Stimulated activated CD4-positive, alpha-beta T cell treated with anti-CD3 and anti-CD28 coated beads, Interleukin-1b, Interleukin-23, amount 100 ng/mL, for 1 hour (primary cell): ENCODE measurements at places on chromosomes 6 and 20.

- DNase-seq, result no peak
Measured at GRCh38 chr6:138328210-138328609, 49.5 kb upstream of the SMIM28 start.

DNA sequence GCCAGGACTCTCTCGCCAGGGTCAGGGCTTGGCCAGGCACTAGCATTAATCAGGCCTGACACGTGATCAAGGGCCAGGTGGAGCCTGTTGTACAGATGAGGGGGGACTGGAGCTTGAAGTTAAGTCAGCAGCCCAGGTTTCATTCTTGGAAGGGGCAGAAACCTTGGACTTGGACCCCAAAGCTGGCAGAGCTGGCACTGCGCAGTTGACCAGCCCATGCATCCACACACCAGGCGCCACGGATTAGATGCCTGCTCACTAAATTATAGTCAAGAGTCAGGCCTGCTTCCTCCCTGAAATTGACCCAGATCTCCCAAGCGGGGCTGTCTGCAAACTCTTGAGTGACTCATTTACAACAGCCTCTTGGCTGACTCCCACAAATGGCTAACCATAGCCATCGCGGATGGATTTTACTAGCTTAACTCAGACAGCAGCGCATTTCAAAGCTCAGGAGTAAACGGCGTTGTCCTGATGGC, 4.1 kb upstream of the TAF4 start:
- DNase-seq, result no peak

GRCh38 chr20:17482536-17482935, 48.6 kb downstream of the BFSP1 start:
- no peak for DNase-seq

- DNase-seq, result no peak
Measured at GRCh38 chr20:25269057-25269832, 21.4 kb downstream of the PYGB start.

DNA sequence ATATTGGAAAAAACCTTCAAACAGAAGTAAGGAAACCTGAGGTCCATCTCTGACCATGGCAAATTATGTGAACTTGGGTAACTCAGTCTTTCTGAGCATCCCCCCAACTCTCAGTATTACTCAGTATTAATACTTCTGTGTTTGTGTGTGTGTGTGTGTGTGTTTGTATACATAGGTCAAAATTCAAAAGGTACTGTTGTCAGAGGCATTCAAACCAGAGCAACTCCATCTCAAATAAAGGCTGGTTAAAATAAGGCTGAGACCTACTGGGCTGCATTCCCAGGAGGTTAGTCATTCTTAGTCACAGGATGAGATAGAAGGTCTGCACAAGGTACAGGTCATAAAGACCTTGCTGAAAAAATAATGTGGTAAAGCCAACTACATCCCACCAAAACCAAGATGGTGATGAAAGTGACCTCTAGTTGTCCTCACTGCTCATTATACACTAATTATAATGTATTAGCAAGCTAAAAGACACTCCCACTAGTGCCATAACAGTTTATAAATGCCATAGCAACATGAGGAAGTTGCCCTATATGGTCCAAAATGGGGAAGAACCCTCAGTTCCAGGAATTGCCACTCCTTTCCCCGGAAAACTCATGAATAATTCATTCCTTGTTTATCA, 33.3 kb upstream of the SLC22A16 start:
- no peak for DNase-seq

DNA sequence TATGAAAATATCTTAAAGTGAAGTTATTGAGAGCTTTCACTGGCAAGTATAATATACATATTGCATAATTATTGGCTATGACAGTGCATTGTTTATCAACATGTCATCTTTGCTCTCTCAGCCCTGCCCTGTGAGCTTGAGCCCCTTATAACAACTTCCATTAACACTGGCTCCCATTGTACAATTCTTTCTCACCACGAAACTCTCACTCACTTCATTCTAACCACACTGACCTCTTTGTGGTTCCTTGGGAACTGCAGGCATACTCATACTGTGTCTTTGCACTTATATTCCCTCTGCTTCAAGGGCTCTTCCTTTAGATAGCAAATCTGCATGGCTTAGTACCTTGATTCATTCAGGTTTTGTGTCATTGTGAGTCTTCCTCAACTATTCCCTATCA, 411.8 kb downstream of the CDKAL1 start:
- no peak for DNase-seq

DNA sequence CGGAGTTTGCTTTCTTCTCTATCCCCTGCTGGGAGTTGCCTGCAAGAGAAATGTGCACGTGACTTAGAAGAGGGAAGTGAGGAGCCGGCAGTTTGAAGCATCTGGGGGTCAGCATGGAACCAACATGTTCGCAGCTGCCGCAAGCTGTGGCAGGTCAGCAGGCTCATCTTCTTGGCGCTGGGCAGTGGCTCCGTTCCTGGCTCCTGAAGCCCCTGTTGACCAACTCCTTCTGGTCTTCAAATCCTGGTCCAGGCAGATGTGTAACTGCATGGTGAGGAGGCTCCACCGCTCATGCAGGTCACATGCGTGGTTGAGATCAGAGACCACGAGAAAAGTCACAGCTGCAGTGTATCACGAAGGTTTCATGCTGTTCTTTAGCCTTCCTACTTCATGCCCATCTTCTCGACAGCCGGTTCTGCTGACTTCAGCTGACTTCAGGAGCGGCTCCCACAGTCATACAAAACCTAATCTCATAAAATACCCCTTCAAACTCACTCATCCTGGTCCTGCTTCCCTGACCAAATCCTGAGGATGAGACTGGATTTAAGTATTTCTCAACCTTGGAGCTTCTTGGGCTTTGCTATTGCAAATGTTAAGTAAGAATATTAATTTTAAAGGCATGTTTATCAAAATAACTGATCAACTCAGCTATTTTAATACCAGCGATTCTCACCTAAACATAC, 44.9 kb upstream of the BCAS1 start:
- no peak for DNase-seq

GRCh38 chr6:127538750-127539264, 19.7 kb upstream of the MTCL3 start:
- no peak for DNase-seq

DNA sequence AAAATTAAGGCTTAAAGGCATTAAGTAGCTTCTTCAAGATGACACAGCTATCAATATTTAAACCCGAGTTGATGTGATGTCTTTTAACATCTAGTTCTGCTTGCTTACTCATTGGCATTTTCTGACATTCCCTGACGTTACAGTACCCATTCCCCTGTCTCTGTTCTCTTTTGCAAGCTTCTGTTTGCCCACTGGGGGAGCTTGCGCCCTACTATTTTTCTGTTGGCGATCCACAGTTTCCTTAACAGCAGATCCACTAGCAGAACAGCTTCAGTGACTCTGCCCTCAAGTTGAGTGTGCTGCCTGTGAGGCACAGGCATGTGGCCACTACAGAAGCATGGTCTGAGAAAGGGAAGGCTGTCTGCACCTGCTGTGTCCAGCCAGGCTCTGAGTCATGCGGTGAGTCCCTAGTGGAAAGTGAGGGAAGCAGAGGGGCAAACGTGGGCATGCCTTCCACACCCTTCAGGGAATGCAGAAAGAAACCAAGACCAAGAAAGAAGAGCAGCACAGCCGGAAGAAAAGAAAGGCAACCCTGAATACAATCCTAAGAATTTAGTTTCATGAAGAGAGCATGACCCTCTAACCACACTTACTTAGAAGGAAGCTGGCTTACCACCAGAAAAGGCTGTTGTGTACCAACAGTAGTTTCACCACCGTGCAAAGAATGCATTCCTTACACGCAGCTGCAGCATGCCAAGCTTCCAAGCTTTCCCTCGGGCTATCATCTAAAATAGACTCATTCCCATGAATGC, 97.7 kb upstream of the VGLL2 start:
- DNase-seq, result no peak

DNA sequence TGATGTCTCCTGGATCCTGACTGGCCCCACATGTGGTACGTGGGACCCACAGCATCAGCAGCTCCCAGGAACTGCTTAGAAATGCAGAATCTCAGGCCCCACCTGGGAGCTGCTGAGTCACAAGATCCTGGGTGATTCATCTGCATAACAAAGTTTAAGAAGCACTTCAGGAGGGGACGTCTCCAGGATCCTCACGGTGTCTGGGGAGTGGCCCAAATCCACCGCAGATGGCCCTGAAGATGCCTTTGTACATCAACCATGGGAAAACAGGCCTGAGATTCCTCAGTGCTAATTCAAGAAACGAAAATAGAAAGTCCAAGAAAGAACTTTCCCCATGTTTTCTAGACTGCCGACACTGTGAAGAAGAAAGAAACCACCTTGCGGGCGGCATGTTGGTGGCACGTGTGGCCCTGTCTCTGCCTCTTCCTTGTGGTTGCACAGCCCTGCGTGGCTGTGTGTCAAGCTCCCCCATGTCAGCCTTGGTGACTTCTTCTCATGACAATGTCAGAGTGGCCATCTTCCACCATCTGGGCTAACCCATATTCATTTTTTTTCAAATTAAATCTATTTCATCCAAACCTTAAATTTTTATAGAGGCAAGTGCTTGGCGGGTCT, 26.1 kb downstream of the RRBP1 start:
- no peak for DNase-seq

DNA sequence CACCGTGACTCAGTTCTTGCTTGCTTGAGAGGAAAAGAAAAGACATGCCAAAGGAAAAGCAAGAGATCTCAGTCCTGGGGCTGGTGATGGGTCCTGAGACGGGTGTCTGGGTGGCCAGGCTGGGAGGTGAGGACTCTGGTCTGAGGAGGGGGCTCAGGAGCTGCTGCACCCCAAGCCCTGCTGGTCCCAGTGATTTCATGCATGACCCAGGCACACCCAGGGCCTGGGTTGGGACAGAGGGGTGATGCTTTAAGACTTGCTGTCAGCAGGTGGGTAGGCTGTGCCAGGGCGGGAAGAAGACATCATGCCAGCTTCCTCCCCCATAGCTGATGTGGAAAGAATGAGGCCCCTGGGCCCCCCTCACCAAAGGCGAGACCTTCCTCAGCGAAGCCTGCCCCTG, 65.1 kb upstream of the PMEPA1 start:
- no peak for DNase-seq

DNA sequence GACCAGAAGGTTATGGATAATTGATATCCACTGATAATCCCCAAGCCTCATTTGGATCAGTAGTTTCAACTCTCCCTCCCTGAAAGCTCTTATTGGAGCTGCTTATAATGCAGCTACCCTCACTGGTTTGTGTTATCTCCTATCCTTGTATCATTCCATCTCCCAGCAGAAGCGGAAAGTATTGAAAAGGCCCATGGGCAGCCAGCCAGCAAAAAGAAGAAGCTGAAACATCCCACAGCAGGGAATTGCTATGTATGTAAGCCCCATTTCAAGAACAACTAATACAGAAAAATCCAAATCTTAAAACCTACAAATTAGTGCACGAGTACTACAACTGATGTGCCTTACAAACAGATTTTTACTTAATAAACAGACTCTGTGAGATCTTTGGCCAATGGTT, 269.0 kb upstream of the ECI2 start:
- DNase-seq, result no peak

GRCh38 chr6:73030257-73030656, 195.0 kb downstream of the KHDC1L start:
- no peak for DNase-seq

DNA sequence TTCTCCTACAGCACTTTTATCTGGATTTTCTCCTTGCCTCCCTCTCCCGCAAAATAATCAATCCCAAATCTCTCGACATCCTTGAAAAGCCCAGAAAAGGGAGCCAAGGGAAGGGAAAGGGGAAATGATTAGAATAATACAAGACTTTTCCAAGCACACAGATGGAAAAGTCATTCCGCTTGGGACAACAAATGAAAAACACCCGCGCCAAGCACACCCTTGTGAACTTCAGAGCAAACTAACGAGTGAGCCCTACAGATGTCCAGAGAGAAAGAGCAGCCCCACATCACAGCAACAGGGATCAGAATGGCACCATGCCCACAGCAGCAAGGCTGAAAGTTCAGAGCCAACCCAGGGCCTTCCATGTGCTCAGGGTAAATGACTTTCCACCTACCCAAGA, 49.6 kb downstream of the NINL start:
- no peak for DNase-seq

DNA sequence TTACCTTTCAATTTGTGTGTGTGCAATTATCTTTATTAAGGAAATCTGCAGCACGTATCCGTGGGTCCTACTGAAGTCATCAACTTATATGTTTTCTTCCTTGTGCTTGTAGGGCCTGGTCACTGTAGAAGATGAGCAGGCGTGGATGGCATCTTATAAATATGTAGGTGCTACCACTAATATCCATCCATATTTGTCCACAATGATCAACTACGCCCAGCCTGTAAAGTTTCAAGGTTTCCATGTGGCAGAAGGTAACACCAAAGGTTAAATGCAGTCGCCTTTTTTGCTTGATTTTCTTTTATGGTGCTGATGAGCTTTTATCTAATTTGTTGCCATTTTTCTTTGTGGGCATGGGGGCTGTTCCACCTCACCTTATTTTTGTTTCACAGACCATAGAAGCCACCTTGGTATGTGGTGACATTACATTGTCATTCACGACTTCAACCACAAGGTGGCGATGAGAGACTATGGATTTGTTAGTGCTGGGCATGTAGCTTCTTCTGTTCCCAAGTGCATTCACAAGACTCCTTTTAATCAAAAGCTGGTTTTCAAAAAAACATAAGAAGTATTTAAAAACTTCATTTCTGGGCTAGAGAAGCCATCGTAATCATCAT, 106.5 kb upstream of the LAMP5 start:
- peak; percentile 8 for DNase-seq

GRCh38 chr6:49336514-49337131, 126.4 kb downstream of the MMUT start:
- DNase-seq, result no peak
